ENCODE measurements at places on chromosomes 12 and 14.
A peak's percentile ranks its signal among the peaks of the same experiment; 100 is the strongest.

GRCh38 chr12:12528361-12529270, 34.0 kb downstream of the DUSP16 start:
- peak; percentile 87 for DNase-seq

- no peak for DNase-seq
Measured at GRCh38 chr14:94540031-94540794, 21.0 kb upstream of the SERPINA4 start.

DNA sequence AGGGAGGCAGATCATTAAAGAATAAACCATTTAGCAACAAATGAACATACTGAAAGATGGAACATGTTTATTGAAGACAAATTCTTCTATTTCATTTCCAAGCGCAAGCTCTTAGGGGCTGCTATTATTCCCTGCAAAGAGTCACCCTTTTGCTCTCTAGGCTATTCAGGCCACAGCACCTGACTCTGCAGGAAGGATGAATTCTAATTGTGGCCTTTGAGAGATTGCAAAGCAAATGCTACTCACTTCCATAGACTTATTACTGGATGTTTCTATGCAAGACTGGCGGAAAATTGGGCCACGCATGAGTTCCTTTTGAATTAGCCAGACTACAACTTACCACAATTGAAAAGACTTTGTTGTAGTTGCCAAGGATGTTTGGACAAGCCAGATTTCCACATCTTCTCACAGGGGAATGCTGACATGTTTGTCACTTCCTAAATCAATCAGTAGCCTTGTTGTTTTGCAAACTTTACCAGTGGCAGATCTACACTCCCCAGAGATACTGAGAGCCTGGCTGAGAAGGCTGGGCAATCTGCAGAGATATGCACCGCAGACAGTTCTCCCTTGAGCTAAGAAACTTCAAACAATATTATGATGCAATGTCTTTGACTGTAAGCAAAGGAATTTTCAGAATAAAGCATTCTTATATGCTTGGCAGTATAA, 334.3 kb upstream of the SYT1 start:
- DNase-seq = peak; percentile 21

GRCh38 chr12:130444061-130444460, 106.4 kb downstream of the PIWIL1 start:
- no peak for DNase-seq

DNA sequence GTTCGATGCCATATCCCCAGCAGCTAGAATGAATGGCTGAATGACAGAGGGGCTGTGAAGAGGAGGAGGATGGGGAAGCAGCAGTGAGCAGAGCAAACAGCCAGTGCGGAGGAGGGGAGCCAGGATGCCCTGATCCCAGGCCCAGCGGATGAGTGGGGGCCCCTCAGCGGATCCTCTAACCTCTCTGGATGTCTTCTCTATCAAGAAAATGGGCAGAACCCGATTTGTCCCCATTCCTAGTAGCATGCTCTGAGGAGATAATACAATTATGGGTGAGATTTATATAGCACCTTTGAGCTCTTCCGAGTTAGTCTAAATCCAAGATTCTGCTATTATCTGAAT, 30.0 kb upstream of the RPLP0 start:
- no peak for DNase-seq

DNA sequence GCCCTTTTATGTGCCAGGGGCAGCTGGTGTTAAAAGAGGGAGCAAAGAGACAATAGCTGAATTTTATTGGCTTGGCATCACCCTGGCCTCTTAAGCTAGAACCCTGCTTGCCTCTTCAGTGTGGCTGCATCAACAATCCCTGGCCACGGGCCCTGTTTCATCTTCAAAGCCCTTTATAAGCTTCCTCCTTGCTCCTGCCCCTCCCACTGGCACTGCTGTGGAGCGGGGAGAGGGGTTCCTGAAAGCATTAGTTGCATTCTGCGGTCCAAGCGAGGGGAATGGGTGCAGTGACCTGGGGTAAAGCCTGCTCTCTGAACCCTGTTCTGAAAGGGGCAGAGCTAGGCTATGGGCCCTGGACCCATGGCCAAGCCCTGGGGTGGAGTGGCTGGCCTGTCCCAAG, 220 bp upstream of the KRT83 start:
- DNase-seq = no peak

- no peak for DNase-seq
Measured at GRCh38 chr12:49301760-49302159, 6.8 kb downstream of the PRPH start.

DNA sequence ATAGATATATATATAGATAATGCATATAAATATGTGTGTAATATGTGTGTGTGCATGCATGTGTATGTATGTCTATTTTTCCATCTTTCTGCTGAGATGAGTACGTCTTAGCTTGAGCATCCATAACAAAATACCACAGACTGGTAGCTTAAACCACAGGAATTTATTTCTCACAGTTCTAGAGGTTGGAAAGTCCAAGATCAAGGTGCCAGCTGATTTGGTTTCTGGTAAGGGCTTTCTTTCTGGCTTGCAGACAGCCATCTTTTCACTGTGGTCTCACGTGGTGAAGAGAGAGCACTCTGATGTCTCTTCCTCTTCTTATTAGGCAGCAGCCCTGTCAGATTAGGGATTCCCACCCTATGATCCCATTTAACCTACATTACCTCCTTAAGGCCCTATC, 47.3 kb downstream of the ACSM4 start:
- no peak for DNase-seq

DNA sequence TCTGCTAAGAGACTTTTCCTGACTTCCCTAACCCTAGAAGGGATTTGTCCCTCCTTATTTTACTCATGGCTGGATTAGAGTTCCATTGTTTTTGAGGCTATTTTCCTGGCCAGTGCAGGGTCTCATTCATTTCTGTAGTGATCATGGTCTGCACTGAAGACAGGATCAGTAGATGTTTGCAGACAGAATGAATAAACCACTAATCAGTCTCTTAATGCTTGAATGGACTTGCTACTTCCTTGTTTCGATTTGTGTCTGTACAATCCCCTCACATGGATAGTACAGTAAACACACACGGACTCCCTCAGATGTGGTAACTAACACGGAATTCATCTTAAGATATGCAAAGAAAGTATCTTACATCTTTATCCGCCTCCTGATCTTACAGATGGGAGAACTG, 102.6 kb upstream of the PRB2 start:
- no peak for DNase-seq

- peak; percentile 11 for DNase-seq
Measured at GRCh38 chr14:72513965-72514659, 379.8 kb downstream of the DPF3 start.

GRCh38 chr12:16246264-16246663, 31.2 kb downstream of the SLC15A5 start:
- DNase-seq = no peak

GRCh38 chr14:104881369-104881979, 16.4 kb downstream of the CEP170B start:
- no peak for DNase-seq

DNA sequence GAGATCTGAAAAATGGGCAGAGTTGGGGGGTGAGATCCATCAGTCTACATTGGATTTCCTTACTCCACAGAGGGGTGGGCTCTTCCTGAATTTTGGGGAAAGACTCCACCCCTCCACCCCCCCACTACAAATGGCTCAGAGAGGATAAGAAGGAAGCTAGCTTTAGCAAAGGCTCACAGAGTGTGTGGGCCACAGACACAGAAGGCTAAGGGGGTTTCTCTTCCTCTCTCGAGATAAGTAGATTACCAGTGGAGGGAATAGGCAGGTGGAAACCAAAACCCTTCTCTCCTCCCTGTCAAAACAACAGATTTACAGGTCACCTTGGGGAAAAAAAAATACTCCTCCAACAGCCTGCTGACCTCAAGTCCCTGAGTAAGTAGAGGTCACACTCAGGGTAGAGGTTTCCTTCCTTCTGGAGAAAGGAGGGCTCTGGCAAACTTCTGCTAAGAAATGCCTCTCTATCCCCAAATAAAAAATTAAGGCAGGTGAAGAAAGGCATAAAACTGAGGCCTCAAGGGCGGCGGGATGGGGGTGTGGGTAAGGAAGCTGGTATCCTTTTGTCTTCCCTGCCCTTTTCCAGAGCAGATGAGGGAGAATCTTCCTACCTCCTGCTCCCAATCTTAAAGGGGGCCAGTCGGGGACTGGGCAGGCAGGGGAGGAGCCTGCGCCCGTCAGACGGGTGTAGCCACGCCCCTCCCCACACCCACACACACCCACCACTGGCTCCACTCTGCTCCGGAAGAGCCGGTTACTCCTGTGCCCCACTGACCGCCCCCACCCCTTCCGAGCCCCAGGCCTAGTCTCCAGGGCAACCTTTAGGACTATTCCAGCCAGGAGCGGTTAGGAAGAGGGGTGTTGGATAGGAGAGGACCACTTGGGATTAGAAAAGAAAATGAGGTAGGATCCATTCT, 1.9 kb upstream of the BAZ2A start:
- DNase-seq = no peak

DNA sequence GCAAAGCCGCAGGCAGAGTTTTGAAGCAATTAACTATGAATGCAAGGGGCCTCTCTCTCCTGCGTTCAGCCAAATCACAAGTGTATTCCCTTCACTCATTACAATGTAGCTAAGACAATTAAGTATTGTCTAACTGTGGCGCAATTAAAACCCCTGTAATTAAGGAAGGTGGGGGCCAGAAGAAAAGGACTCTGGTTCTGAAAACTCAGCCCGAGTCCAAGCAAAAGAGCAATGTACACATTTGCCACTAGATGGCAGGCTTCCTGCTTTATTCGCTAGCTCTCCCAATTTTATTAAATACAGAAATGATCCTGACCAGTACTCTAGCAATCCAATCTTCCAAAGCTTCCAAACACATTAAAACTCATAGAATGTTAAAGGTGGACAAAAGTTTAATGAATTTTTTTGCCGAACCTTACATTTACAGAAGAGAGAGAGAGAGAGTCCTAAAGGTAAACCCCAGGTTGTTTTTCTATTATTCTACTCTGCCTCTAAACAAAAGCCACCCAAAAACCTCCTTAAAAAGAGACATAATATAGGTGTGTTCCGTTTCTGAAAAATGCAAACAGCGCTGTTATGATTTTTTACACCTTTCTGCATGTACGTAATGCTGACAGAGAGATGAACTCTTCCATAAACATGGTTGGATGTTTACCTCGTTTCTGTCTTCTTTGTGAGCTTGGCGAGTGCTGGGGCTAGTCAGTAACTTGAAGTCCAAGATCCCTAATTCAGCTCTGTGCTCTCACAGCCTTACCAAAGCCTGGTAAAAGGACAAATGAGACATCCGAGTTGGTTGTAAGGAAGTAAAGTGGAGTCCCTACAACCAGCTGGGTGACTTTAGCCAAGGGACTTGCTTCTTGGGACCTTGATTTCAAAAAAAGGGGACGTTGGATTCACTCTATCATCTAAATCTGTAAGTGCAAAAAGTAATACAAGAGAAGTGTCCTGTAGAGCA, 50.9 kb upstream of the VASH1 start:
- DNase-seq = no peak

DNA sequence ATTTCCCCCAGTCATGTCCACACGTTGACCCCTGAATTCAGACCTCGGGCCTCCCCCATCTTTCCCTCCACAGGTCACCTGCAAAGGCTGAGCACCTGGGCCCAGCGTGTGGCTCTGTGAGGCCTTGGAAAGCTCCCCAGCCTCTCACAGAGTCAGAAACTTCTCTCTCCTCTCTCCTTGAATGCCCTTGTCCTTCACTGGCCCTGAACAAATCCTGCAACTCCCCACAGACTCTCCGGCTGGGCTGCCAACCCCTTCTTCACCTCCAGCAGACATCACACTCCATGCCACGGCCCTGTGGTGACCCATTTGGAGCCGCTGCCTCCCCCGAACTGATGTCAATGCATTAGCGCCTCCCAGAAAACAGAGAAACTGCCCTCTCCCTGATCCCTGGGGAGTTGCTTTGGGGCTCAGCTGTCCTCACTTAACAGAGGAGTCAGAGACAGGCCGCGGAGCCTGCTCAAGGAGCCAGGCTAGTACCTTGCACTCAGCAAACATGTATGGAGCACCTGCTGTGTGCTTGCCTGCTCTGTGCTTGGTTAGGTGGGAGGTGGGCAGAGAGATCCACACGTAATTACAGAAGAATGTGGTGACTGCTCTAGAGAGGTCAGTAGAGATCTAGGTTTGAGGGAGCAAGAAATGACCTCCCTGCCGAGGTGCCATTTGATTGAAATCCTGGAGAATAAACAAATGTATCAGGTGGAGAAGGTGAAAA, 99.2 kb upstream of the PWP1 start:
- no peak for DNase-seq

- no peak for DNase-seq
Measured at GRCh38 chr12:90924406-90924805, 30.6 kb downstream of the CCER1 start.

- DNase-seq = no peak
Measured at GRCh38 chr12:103994235-103994634, 28.6 kb downstream of the TDG start.

DNA sequence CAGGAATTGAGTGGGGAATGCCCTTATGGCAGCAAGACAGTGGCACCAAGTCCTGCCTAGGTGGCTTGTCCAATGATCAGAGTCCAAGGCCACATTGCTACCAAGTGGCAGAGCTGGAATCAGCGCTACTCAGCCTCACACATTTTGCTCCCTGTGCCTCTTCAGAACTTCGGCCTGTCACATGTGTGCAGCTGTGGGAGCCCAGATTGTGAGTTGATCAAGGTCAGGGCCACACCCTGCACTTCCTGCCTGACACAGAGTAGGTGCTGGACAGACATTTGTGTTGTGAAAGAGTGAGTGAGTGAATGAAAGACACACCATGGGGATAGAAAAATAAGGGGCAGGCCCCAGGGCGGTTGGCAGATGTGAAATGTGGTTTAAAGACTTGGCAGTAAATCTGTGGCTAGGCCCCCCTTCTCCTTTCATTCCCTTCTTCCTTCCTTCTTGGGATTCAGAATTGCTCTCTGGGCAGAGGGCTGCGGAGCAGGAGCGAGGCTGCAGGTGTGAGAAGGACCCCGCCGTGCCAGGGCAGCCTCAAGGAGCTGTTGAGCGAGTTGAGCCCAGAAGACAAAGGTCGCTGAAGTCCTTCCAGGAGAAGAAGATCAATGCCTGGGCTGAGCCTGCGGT, 83.5 kb downstream of the SLC25A47 start:
- no peak for DNase-seq

DNA sequence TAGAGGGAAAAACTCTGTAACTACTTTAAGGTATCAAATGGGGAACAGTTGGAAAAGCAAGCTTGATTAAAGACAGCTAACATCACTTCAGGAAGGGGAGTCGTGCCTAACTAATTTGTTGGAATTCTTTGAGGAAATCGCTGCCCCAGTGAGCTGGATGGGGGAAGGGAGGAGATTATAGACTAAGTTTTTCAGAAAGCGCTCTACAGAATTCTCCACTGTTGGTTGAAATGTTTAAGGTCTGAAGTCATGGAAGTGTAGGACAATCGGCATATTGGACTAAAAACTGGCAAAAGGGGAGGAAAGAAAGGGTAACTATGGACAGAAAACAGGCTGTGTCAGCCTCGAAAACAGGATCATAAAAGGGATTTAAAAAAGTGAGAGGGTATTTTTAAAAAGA, 229.9 kb upstream of the HMGA2 start:
- DNase-seq = peak; percentile 54

Measured in retinal pigment epithelial cell (primary cell).